ENCODE measurements at places on chromosomes 12 and 14. TPM values are rescaled to one million over a fixed set of nuclear protein-coding genes. Genes with fewer than 3 reads are reported as not detected.

DNA sequence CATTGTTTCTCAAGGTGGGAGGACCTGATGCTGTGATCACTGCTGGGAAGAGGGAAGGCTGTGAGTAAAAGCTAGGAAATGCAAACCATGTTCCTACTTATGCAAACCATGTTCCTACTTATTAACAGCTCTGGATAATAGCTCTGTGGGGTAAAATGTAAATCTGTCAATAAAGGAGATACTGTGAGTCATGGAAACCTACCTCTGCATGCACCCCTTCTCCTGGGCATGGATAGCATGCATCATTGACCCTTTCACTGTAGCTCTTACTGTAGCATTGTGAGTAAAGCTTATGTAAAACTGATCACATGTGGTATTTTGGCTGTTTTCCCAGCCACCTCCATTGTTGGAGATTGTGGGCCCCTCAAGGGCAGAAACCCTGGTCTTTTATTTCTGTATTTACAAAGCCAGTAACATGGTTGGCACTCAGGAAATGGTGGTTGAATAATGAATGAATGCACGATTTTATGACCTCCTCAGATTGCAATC, 253.7 kb downstream of the GRIN2B start:
- no peak overlapping the region for H3K4me3 ChIP-seq
- no peaks in the 10 kb centered on the region for H3K36me3 ChIP-seq
- no peak for DNase-seq
- H3K4me1 ChIP-seq, result no peaks in the 10 kb centered on the region
- no peak overlapping the region for H3K27ac ChIP-seq
- no peaks in the 10 kb centered on the region for H3K27me3 ChIP-seq

- DNase-seq, result no peak
- no peaks in the 10 kb centered on the region for H3K36me3 ChIP-seq
- no peak overlapping the region for H3K4me3 ChIP-seq
- peaks cover 9% of the 10 kb centered on the region for H3K4me1 ChIP-seq
These were observed 128.0 kb upstream of the EEA1 start for GRCh38 chr12:93056971-93057535.

- peak overlapping the region; percentile 61 for H3K27ac ChIP-seq
- H3K4me3 ChIP-seq, result peak overlapping the region; percentile 98
- DNase-seq, result no peak
- H3K36me3 ChIP-seq, result peaks cover 7% of the 10 kb centered on the region
- H3K27me3 ChIP-seq, result peaks cover 9% of the 10 kb centered on the region
These were observed 651 bp downstream of the PFKM start for GRCh38 chr12:48119834-48120195.

Gene NEUROD4
- 0.05 TPM for total RNA-seq

Gene LRP1
- 0.26 TPM for total RNA-seq

DNA sequence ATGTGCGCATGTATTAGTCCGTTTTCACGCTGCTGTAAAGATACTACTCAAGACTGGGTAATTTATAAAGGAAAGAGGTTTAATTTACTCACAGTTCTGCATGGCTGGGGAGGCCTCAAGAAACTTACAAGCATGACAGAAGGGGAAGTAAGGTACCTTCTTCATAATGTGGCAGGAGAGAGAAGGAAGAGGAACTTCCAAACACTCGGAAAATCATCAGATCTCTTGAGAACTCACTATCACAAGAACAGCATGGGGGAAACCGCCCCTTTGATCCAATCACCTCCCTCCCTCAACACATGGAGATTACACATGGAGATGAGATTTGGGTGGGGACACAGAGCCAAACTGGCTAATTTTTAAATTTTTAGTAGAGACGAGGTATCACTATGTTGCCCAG, 41.8 kb upstream of the SNX6 start:
- no peaks in the 10 kb centered on the region for H3K36me3 ChIP-seq
- H3K27ac ChIP-seq, result no peak overlapping the region
- no peaks in the 10 kb centered on the region for H3K4me1 ChIP-seq
- no peak for DNase-seq
- peaks cover 3% of the 10 kb centered on the region for H3K27me3 ChIP-seq

- H3K27ac ChIP-seq, result no peak overlapping the region
- H3K36me3 ChIP-seq, result no peaks in the 10 kb centered on the region
- no peak for DNase-seq
- H3K4me1 ChIP-seq, result peaks cover 12% of the 10 kb centered on the region
- no peaks in the 10 kb centered on the region for H3K27me3 ChIP-seq
- H3K4me3 ChIP-seq, result no peak overlapping the region
These were observed 30.6 kb upstream of the EID3 start for GRCh38 chr12:104272938-104273337.

GRCh38 chr12:131507094-131507493, 203.8 kb upstream of the SFSWAP start:
- H3K27ac ChIP-seq, result no peak overlapping the region
- peaks cover 11% of the 10 kb centered on the region for H3K4me1 ChIP-seq
- no peak overlapping the region for H3K4me3 ChIP-seq
- no peaks in the 10 kb centered on the region for H3K27me3 ChIP-seq

DNA sequence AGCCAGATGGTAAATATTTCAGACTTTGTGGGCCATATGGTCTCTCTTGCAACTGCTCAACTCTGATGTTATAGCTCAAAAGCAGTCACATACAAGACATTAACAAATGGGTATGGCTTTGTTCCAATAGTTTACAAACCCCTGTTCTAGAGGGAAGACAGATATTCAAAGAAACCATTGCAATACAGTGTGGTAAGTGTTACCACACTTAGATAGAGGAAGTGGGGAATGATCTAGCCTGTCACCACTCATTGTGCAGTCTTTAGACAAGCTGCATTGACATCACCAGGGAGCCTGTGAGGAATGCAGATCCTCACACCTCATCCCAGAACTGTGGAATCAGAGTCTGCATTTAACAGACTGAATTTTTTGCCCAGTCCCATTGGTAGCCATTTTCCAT, 80.0 kb upstream of the RGS6 start:
- H3K27ac ChIP-seq, result no peak overlapping the region
- H3K4me3 ChIP-seq, result no peak overlapping the region
- H3K4me1 ChIP-seq, result peaks cover 14% of the 10 kb centered on the region

- no peak overlapping the region for H3K27ac ChIP-seq
- H3K36me3 ChIP-seq, result no peaks in the 10 kb centered on the region
- no peak for DNase-seq
- no peak overlapping the region for H3K4me3 ChIP-seq
These were observed 55.7 kb downstream of the TMTC1 start for GRCh38 chr12:29728030-29728429.

Gene DTX3
- total RNA-seq, result 16.8 TPM

DNA sequence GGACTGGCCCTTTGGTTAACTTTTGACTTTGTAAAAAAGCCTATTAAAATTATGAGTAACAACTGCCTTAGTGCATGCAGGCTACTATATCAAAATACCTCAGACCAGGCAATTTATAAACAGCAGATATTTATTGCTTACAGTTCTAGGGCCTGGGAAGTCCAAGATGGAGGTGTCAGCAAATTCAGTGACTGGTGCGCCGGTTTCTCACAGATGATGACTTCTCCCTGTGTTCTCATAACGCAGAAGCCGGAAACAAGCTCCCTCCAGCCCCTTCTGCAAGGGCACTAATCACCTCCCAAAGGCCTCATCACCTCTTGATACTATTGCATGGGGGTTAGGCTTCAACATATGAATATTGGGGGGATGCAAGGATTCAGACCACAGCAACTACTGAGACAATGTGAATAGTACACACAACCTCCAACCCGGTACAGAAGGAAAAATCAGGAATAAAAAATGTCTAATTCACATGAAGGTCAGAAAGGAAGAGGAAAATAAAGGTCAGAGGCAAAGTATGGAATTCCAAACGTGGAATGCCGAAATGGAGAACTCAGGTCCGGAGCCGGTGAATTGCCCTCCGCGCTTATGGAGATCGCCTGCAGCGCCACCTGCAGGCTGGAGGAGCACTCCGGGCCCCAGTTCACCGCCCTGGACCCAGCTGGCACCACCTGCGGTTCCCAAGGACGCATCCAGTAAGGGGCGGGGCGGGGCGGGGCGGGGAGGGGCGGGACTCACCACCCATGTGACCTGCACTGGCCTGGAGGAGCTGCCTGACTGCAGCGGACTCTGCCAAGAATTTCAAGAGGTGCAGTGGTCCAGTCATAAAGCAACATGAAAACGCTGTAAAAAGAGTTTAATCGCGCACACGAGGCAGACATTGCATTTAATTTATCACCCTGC, 203.4 kb downstream of the KIF26A start:
- DNase-seq, result no peak
- H3K27ac ChIP-seq, result no peak overlapping the region
- H3K4me3 ChIP-seq, result no peak overlapping the region
- no peaks in the 10 kb centered on the region for H3K36me3 ChIP-seq
- H3K27me3 ChIP-seq, result peaks cover 3% of the 10 kb centered on the region

- H3K4me1 ChIP-seq, result peaks cover 6% of the 10 kb centered on the region
- no peaks in the 10 kb centered on the region for H3K36me3 ChIP-seq
- DNase-seq, result no peak
- H3K27ac ChIP-seq, result no peak overlapping the region
These were observed 76.1 kb downstream of the SAMD4A start for GRCh38 chr14:54642801-54643695.

DNA sequence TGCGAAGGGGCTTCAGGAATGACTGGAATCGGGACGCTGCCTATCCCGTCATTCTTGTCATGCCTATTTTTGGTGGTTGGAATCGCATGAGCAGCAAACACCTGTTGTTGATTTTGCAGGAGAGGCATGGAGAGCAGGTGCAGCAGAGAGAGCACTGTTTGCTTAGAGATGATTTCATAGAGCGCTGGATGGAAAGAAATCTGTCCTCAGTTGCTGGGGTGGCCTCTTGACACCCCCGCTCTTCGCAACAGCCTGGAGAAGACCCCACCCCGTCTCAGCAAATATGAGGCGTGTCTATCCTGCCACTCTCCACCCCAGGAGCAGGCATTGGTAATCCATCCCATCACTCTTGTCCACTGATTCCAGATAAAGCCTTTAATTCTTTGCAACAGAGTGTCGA, 19.3 kb upstream of the NCOR2 start:
- peaks cover 14% of the 10 kb centered on the region for H3K4me1 ChIP-seq
- no peak overlapping the region for H3K4me3 ChIP-seq
- H3K36me3 ChIP-seq, result peaks cover 2% of the 10 kb centered on the region
- H3K27me3 ChIP-seq, result peaks cover 6% of the 10 kb centered on the region

DNA sequence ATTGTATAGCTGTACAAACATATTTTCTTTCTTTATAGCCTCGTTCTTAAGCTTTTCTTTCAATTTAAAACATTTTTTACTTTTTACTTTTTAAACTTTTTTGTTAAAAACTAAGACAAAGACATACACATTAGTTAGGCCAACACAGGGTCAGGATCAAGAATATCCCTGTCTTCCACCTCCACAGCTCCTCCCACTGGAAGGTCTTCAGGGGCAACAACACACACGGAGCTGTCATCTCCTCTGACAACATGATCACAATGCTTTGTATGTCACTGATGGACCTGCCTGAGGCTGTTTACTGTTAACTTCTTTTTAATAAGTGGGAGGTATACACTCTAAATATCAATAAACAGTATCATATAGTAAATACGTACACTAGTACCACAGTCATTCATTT, 191.3 kb downstream of the SYT10 start:
- DNase-seq, result no peak
- no peak overlapping the region for H3K27ac ChIP-seq
- no peak overlapping the region for H3K4me3 ChIP-seq
- H3K36me3 ChIP-seq, result no peaks in the 10 kb centered on the region
- no peaks in the 10 kb centered on the region for H3K27me3 ChIP-seq

Gene SLCO1B1
- not detected for total RNA-seq

DNA sequence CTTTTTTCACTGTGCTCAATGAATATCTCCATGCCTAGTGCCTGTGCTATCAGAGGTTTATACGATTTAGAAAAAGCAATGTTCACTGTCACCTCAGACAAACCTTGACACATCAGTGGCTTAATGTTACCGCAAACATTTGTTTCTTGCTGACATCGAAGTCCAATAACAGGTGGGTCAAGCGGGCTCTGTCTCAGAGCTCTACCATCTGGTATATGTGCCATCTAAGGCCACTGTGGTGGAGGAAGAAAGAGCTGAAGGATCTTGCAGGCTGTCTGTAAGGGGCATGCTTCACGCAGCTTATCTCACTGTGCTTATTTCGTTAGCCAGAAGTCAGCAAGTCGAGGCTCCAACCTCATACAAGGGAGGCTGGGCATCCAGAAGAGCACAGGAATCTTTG, 189.5 kb upstream of the NTF3 start:
- H3K27me3 ChIP-seq, result no peaks in the 10 kb centered on the region
- H3K4me3 ChIP-seq, result no peak overlapping the region
- H3K4me1 ChIP-seq, result no peaks in the 10 kb centered on the region
- H3K36me3 ChIP-seq, result no peaks in the 10 kb centered on the region

- no peaks in the 10 kb centered on the region for H3K27me3 ChIP-seq
- H3K4me1 ChIP-seq, result peaks cover 76% of the 10 kb centered on the region
- H3K4me3 ChIP-seq, result no peak overlapping the region
- peak overlapping the region; percentile 37 for H3K27ac ChIP-seq
- DNase-seq, result no peak
- H3K36me3 ChIP-seq, result peaks cover 23% of the 10 kb centered on the region
These were observed 5.6 kb upstream of the GLRX5 start for GRCh38 chr14:95529216-95529615.

GRCh38 chr14:65192686-65193085, 90.4 kb upstream of the MAX start:
- H3K27me3 ChIP-seq, result peaks cover 3% of the 10 kb centered on the region
- no peak overlapping the region for H3K27ac ChIP-seq

- no peak overlapping the region for H3K4me3 ChIP-seq
- H3K27me3 ChIP-seq, result peaks cover 30% of the 10 kb centered on the region
- peaks cover 11% of the 10 kb centered on the region for H3K4me1 ChIP-seq
- no peaks in the 10 kb centered on the region for H3K36me3 ChIP-seq
- no peak for DNase-seq
These were observed 6.8 kb downstream of the PRPH start for GRCh38 chr12:49301760-49302159.

DNA sequence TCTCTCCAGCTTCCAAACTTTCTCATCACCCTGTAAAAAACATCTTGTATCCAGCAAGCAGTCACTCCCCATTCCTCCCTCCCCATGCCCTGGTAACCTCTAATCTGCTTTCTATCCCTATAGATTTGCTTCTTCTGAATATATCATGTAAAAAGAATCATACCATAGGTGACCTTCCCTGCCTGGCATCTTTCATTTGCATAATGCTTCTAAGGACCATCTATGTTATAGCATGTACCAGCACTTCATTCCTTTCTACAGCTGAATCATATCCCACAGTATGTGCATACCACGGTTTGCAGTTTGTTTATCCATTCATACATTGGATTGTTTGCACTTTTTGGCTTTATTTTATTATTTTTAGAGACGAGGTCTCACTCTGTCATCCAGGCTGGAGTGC, 22.9 kb upstream of the VPS37B start:
- no peaks in the 10 kb centered on the region for H3K36me3 ChIP-seq
- H3K4me1 ChIP-seq, result peaks cover 12% of the 10 kb centered on the region
- H3K4me3 ChIP-seq, result no peak overlapping the region
- no peak overlapping the region for H3K27ac ChIP-seq
- DNase-seq, result no peak
- H3K27me3 ChIP-seq, result peaks cover 13% of the 10 kb centered on the region

- no peak for DNase-seq
- peak overlapping the region; percentile 83 for H3K27ac ChIP-seq
- peaks cover 22% of the 10 kb centered on the region for H3K4me1 ChIP-seq
- peak overlapping the region; percentile 90 for H3K4me3 ChIP-seq
- H3K27me3 ChIP-seq, result no peaks in the 10 kb centered on the region
These were observed 1.1 kb downstream of the ANKRD52 start for GRCh38 chr12:56257071-56257470.

Gene REC8
- total RNA-seq, result 27.8 TPM

GRCh38 chr14:22977684-22978486, 4.5 kb downstream of the AJUBA start:
- no peaks in the 10 kb centered on the region for H3K36me3 ChIP-seq
- H3K4me1 ChIP-seq, result peaks cover 9% of the 10 kb centered on the region
